ENCODE measurements at places on chromosomes 16 and 17.

DNA sequence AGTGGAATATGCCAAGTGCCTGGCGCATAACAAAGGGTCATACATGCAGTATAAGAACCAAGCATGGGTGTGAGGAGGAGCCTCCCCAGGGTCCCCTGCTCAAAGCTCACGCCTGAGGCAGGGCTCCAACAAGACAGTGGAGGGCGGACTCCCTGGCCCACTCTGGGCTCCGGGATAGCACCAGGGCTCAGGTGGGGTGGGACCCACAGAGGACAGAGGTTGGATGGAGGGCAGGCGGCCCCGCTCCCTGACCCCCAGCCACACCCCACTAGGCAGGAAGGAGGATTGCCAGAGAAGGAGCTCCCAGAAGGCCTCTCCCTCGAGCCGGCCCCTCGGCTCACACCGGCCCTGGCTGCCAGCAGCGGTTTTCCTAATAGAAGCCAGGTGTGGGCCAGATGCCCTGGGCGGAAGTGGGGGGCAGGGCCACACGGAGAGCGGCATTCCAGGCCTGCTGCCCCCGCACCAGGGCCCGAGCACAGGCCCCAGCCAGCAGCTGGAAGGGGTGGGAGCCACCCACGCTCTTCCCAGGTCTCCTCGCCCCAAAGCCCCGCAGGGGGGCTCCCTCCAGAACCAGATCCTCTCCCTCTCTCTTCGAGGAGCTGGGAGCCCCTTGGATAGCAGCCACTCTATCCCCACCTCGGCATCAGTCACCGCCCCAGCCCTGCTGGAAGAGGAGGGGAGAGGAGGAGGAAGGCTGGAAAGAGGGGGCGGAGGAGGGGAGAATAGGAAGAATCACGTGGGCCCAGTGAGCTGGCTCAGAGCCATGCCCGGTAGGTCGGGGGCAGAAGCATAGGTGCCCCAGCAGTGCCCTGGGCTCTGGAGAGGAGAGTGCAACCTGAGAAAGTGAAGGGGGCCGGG is 21.0 kb downstream of the VASN start:
- no peak overlapping the region for H3K4me3 ChIP-seq
- no peaks in the 10 kb centered on the region for H3K27me3 ChIP-seq
- H3K27ac ChIP-seq: peak overlapping the region; percentile 83
- H3K4me1 ChIP-seq: peaks cover 17% of the 10 kb centered on the region
- DNase-seq: no peak

GRCh38 chr16:82895843-82896242 is 269.1 kb downstream of the CDH13 start:
- no peak overlapping the region for H3K27ac ChIP-seq
- DNase-seq: no peak
- H3K4me3 ChIP-seq: no peak overlapping the region
- no peaks in the 10 kb centered on the region for H3K36me3 ChIP-seq
- no peaks in the 10 kb centered on the region for H3K4me1 ChIP-seq

- no peaks in the 10 kb centered on the region for H3K27me3 ChIP-seq
- no peak overlapping the region for H3K4me3 ChIP-seq
- no peak overlapping the region for H3K27ac ChIP-seq
- peaks cover 13% of the 10 kb centered on the region for H3K36me3 ChIP-seq
- no peak for DNase-seq
Observed at GRCh38 chr16:81634380-81635062, 144.6 kb upstream of the PLCG2 start.

- DNase-seq: no peak
- no peaks in the 10 kb centered on the region for H3K36me3 ChIP-seq
- peak overlapping the region; percentile 94 for H3K27ac ChIP-seq
- no peak overlapping the region for H3K4me3 ChIP-seq
Observed at GRCh38 chr16:70712942-70713341, 27.1 kb upstream of the MTSS2 start.

GRCh38 chr17:21218101-21218500 is 4.1 kb upstream of the TMEM11 start:
- DNase-seq: no peak
- H3K4me1 ChIP-seq: no peaks in the 10 kb centered on the region
- no peak overlapping the region for H3K4me3 ChIP-seq

DNA sequence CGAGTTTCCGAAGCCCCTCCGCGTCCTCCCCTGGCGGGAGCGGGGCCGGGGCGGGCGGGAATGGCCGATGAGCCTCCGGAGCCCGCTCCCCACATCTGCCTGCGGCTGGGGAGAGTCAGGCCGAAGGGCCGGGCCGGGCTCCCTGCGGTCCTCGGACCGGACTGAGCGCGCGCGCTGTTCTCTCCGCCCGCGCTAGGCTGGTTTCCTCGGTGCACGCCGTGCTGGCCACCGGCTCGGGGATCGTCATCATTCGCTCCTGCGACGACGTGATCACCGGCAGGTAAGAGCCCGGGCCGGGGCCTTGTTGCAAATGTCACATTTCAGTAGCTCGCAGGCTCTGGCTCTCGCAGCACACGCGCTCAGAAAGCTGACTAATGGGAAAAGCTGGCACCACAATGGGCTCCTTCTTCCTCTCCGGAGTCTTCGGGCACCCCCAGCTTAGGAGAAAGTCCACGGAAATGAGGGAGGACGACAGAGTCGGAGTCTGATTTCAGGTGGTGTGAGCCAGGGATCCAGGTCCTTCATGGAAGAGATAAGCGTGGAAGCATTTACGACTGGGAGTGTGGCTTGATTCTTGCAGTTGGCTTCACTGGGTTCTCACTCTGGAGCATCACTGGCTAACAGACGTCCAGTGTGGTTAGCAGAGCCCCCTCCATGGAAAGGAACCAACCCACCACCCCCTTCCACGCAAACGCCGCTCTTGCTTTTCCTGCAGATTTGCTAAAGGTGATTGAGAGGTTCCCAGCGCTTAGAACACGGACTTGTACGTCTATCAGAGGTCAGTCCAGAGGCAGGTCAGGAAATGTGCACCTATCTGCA is 715 bp downstream of the TLCD3A start:
- peak overlapping the region; percentile 95 for H3K4me3 ChIP-seq
- peaks cover 46% of the 10 kb centered on the region for H3K36me3 ChIP-seq
- H3K27me3 ChIP-seq: no peaks in the 10 kb centered on the region
- H3K4me1 ChIP-seq: peaks cover 23% of the 10 kb centered on the region
- H3K27ac ChIP-seq: peak overlapping the region; percentile 71
- DNase-seq: no peak

GRCh38 chr16:50520451-50521245 is 27.5 kb upstream of the NKD1 start:
- H3K4me1 ChIP-seq: no peaks in the 10 kb centered on the region
- H3K4me3 ChIP-seq: no peak overlapping the region
- H3K27me3 ChIP-seq: no peaks in the 10 kb centered on the region
- DNase-seq: no peak
- no peaks in the 10 kb centered on the region for H3K36me3 ChIP-seq

GRCh38 chr16:10520869-10521578 is 59.4 kb downstream of the EMP2 start:
- H3K4me1 ChIP-seq: no peaks in the 10 kb centered on the region
- DNase-seq: no peak
- no peaks in the 10 kb centered on the region for H3K36me3 ChIP-seq
- no peaks in the 10 kb centered on the region for H3K27me3 ChIP-seq
- H3K27ac ChIP-seq: no peak overlapping the region
- no peak overlapping the region for H3K4me3 ChIP-seq

DNA sequence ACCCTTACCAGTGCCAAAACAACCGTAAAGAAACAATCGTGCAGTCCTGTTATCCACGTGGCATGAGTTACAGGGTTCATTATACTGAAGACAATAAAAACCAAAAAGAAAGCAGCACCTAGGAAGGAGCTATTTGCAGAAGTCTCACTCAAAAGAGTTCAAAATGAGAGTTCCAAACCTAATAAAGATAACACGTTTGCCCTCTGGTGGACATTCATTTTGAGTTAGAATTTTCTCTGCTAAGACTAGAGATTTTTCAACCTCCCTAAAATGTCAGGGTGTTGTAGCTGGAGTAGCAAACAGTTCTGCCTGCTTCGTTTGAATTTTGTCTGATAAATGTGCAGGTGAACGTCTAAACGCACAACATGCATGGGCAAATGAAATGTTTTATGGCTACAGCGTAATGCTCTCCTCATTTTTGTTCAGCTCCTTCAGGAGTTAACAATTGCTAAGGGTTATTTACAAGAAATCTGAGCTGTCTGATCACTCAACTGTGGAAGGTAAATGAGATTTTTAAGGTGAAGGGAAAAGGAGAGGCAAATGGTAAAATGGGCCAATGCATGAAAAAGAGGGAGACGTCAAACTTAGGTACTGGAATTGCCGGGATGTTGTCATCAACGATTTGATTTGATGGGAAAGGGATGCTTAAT is 1067.9 kb upstream of the EEF2KMT start:
- DNase-seq: no peak
- H3K36me3 ChIP-seq: no peaks in the 10 kb centered on the region
- H3K4me1 ChIP-seq: no peaks in the 10 kb centered on the region
- H3K27ac ChIP-seq: no peak overlapping the region

GRCh38 chr16:81971853-81972252 is 39.4 kb downstream of the SDR42E1 start:
- no peaks in the 10 kb centered on the region for H3K4me1 ChIP-seq
- no peak overlapping the region for H3K4me3 ChIP-seq
- peaks cover 4% of the 10 kb centered on the region for H3K27me3 ChIP-seq
- no peaks in the 10 kb centered on the region for H3K36me3 ChIP-seq
- DNase-seq: no peak

DNA sequence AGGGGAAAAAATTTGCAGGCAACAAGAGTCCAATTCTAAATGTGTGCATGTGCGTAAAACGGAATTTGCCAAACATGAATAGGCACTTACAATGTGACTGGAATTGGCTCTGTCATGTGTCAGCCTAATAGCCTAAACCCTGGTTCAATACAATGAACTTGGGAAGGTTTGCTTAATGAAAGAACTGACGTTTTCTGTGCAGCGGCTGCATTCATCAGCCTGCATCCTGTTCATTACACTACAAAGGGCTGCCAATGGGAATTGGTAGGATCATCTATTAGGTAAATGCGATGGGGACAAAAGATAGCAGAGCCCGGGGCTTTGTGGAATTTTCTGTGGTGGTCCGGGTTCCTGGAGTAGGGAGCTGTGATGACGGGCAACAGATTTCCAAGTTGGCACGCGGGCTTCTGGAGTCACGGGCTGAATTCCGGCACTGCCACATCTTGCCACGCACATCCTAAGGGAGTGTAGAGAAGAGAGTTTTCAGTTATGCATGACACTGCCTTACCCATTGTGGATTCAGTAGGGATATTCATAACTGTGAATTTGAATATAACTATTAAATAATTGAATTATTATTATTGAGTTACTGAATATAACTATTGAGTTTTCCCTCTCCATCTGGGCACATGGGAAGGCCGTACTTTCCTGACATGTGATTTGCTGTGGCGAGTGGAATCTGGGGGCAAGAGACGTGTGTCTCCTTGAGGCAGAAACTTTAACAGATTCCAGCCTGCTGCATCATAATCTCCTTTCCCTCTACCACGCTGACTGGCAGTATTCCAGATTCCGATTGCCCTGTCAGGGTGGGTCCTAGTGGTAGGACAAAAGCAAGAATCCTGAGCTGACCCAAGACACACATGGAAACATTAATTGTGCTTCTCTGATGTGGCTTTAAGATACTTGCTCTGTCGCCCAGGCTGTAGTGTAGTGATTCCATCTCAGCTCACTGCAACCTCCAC is 565.6 kb downstream of the WWOX start:
- H3K4me3 ChIP-seq: no peak overlapping the region
- H3K4me1 ChIP-seq: no peaks in the 10 kb centered on the region
- H3K36me3 ChIP-seq: no peaks in the 10 kb centered on the region
- H3K27me3 ChIP-seq: no peaks in the 10 kb centered on the region

DNA sequence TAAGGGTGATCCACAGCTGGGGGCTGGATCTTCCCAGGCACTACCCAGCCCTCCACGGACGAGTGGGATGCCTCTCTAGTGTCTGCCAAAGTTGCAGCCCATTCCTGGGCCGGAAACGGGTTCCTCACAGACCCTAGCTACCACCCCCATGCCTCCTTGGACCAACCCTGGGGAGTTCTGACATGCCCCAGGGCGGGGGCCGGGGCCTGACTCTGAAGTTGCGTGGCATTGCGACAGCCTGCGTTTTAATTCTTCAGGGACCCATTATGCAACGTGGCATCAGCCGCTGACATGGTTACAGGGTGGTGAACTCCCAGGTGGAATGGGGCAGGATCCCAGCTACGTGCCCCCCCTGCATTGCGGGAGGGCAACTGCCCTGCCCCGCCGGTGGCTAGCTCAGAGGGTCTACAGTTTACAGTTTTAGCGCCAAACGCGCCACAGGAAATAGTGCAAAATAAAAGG is 2.7 kb downstream of the CBX4 start:
- peak overlapping the region; percentile 56 for H3K4me3 ChIP-seq
- peaks cover 7% of the 10 kb centered on the region for H3K4me1 ChIP-seq
- DNase-seq: no peak
- peaks cover 50% of the 10 kb centered on the region for H3K36me3 ChIP-seq
- H3K27ac ChIP-seq: peak overlapping the region; percentile 77

DNA sequence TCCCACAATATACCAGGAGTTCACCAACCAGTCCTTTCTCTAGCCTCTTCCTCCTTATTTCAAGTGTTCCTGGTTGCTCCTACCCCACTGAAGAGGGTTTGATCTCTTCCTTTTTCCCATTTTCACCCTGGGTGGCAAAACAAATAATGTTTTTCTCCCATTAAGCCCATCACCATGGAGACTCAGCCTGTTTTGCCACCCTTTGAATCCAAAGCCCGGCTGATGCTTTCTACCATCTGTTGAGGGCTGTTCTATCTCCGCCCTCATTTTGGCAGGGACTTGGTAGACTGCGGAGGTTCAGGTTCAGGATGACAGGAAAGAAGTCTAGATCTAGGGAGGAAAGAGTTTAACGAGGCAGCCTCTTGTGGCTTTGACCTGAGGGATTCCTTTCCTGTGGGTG is 2.6 kb downstream of the DNAH2 start:
- no peaks in the 10 kb centered on the region for H3K27me3 ChIP-seq
- H3K4me3 ChIP-seq: no peak overlapping the region
- H3K36me3 ChIP-seq: no peaks in the 10 kb centered on the region
- no peaks in the 10 kb centered on the region for H3K4me1 ChIP-seq
- no peak for DNase-seq

DNA sequence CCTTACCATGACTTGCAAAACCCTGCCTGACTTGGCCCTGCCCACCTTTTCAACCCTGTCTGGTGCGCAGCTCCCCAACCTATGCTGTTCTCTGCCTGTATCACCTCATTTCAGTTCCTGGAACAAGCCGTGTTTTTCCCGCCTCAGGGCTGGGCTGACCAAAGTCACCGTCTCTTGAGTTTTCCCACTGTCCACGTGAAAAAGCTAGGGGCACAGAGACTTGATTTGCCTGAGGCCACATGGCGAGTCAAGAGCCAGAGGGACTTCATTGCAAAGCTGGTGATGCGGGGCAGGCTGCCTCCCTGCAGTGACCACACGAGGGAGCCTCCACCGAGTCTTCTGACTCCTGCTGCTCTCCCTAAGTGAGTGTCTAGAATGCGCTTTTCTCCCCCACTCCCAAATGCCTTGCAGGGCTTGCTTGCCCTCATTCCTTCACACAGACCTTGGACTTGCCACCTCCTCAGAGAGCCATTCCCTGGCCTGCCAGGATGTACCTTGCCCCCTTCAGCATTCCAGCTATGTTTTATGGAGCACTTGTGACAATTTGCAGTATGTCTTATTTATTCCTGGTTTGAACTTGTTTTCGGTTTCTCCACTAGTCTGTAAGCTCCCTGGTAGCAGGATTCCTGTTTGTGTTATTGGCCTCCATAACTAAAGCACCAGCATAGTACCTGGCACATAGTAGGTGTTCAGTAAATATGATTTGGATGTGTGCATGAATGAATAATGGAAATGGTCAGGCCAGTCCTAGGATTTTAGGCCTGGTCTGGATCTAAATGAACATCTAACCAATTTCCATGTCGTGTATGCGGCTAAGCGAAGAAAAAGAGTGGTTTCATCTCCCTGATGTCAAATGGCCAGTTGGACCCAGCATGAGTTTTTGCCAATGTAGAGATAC is 252.3 kb downstream of the SNX29 start:
- H3K27me3 ChIP-seq: no peaks in the 10 kb centered on the region
- H3K4me3 ChIP-seq: no peak overlapping the region
- peaks cover 26% of the 10 kb centered on the region for H3K4me1 ChIP-seq
- H3K27ac ChIP-seq: peak overlapping the region; percentile 33
